GM23248 (cell line): ENCODE measurements at places on chromosomes 5 and 9. TPM values are rescaled to one million over a fixed set of nuclear protein-coding genes. Genes with fewer than 3 reads are reported as not detected.

- H3K27me3 ChIP-seq: no peaks in the 10 kb centered on the region
- no peaks in the 10 kb centered on the region for H3K4me1 ChIP-seq
- DNase-seq: peak; percentile 56
- H3K4me3 ChIP-seq: no peak overlapping the region
- H3K27ac ChIP-seq: no peak overlapping the region
Measured at GRCh38 chr9:69433392-69433791, 108.4 kb downstream of the ENTREP1 start.

Gene SLC34A3
- polyA plus RNA-seq: not detected in 2 replicates

- H3K36me3 ChIP-seq: no peaks in the 10 kb centered on the region
- no peaks in the 10 kb centered on the region for H3K27me3 ChIP-seq
- peaks cover 15% of the 10 kb centered on the region for H3K4me1 ChIP-seq
- peak; percentile 58 for DNase-seq
Measured at GRCh38 chr5:151257731-151258181, 4.8 kb downstream of the GM2A start.

- H3K4me3 ChIP-seq: no peak overlapping the region
- no peaks in the 10 kb centered on the region for H3K27me3 ChIP-seq
- H3K4me1 ChIP-seq: peaks cover 12% of the 10 kb centered on the region; the same call in 1 of the 2 replicates
- no peaks in the 10 kb centered on the region for H3K36me3 ChIP-seq
Measured at GRCh38 chr9:124593651-124594058, 86.5 kb upstream of the NR5A1 start.

Gene C5
- polyA plus RNA-seq: 0.58 and 1.2 TPM in 2 replicates

Gene RGS7BP
- not detected in 2 replicates for polyA plus RNA-seq

GRCh38 chr5:2222246-2222992 lies 339.7 kb upstream of the IRX4 start:
- no peaks in the 10 kb centered on the region for H3K4me1 ChIP-seq
- no peaks in the 10 kb centered on the region for H3K36me3 ChIP-seq
- DNase-seq: no peak
- no peak overlapping the region for H3K27ac ChIP-seq

DNA sequence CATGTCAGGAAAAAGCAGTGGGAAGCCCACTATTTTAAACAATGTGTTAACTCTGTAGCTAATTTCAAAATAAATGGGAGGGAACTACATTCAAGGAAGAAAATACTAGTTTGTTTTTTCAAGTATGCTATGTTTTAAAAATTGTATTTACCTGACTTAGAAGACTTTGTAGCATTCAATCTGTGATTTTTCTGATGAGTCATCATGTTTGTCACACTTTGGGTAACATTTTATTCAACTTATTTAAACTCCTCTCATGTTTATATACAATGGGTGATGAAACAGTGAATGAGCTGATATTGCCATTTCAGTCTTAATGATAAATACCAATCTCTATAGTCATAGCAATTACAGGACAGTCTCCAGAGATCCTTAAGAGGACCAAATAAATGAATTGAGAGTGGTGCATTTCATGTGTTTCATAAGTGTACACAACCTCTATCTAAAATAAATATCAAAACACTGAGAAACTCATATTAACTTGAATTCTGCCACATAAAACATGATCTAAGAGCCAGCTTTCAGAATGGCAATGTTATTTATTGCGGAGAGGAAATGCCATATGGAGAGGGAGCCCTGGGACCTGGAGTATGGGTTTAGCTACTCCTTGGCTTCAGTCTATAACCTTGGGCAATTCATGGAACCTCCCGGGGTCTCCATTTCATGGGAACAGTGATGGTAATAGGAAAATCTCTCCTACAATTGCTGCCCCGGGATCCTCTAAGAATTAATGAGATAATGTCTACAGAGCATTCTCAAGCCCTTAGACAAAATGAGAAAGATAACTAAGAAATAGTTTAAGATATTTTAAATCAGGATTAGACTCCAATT lies 913.9 kb downstream of the TLE4 start:
- no peaks in the 10 kb centered on the region for H3K27me3 ChIP-seq
- no peaks in the 10 kb centered on the region for H3K36me3 ChIP-seq
- no peak for DNase-seq
- H3K4me3 ChIP-seq: no peak overlapping the region

- no peaks in the 10 kb centered on the region for H3K4me1 ChIP-seq
- H3K27me3 ChIP-seq: no peaks in the 10 kb centered on the region
- no peak overlapping the region for H3K4me3 ChIP-seq
Measured at GRCh38 chr5:126837906-126838539, 61.1 kb downstream of the LMNB1 start.
